ENCODE measurements at places on chromosomes 7 and 10. TPM values are rescaled to one million over a fixed set of nuclear protein-coding genes. Genes with fewer than 3 reads are reported as not detected.

Gene KIF11
- total RNA-seq = 0.95 TPM

Gene ITGB8
- total RNA-seq = 19.3 TPM

Gene MGMT
- total RNA-seq = 24.3 TPM

Gene LIPF
- total RNA-seq = not detected

Gene PDZD7
- 2.4 TPM for total RNA-seq
